ENCODE measurements at places on chromosomes 13 and 19.

GRCh38 chr13:40456397-40456953, 210.0 kb downstream of the FOXO1 start:
- DNase-seq, result no peak

DNA sequence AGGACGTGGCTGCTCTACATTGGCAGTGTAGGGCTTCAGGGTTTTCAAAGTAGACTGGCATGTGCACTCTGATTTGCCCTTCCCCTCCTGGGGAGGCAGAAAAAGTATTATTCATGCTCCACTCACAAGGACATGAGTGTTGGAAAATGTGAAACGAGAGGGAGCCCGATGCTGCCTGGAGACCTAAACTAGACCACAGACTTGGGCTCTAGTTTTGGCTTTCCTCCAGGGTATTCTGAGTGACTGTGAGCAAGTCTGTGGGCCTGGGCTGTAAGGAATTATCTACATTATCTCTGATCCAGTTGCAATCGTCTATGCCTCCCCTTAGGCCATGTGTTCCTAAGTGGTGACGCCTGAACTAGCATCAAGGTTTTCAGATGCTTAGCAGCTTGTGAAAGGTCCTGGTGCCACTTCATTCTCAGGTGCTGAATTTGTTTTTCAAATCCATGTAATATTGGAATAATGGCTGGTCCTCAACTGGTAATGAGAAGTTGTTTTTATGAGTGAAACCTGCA, 55.0 kb downstream of the MRPL57 start:
- DNase-seq, result peak; percentile 16

GRCh38 chr13:79212064-79212619, 193.9 kb downstream of the RBM26 start:
- DNase-seq, result no peak

DNA sequence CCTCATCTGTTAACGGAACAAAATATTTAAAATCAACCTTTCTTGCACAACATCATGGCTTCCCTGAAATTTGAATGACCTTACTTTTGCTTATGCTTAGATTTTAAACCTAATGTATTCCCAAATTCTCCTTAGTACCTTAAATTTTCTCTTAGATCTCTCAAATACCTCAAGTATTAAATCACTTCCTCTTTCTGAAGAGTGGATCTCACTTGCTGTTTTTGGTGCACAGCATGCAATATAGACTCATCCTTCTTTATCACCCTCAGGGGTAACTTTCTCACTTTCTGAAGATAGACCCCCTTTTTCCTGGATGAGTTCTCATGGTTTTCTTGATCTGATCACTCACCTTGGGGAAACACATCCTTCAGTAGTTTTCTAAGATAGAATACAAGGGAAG, 871.7 kb downstream of the DACH1 start:
- no peak for DNase-seq
